Activated naive CD8-positive, alpha-beta T cell treated with anti-CD3 and anti-CD28 coated beads, Interleukin-2, amount 50 U/mL, for 16 hours (primary cell): ENCODE measurements at places on chromosomes 7 and 10.

DNA sequence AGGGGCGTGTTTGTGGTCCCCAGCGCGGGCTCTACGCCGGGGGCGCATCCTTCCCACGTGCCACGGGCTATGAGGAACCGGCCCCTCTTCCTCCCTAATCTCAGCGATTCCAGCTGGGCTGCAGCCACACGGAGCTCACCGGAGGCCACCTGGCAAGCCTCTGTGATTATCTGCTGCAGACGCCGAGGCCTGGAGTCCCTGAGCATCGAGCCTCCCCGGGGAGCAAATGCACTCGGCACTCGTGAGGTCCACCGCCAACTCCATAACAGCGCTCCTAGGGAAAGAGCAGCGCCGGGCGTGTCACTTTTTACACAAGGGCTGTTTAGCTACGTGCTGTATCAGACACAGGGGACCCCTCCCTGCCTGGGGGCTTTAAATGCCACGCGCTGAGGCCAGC is 101.2 kb downstream of the DYNC2I1 start:
- DNase-seq: no peak

- DNase-seq: no peak
These were observed 29.2 kb downstream of the COA1 start for GRCh38 chr7:43700059-43700501.

DNA sequence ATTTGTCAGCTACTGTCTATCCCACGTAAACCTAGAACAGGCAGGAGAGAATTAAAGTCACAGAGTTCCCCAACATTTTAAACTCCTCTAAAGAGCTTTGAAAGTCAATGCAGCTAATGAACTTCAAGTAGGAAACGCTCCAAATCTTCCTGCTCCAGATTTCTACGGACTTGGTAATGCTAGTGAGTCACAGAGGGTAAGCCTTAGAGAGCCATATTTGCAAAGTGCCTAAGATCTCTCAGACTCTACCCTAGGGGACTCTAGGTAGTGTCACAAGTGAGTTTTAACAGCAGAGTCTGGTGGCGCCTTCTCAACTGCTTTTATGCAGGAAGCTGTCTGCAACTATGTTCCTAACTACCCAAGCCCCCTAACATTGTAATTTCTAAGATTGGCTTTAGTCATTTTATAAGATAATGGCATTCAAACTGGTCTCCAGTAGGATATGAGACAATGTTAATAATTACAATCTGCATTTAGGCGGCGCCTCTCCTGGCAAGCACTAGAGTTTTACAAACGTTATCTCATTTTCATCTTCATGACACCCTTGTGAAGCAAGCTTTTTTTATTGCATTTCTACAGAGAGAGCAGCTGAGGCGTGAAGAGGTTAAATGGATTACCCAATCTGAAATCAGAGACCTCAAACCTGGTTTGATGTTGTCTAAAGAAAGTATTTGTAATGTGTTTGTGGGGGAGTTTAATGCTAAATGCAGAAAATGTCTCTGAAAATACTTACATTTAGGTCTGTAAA is 22.0 kb upstream of the FZD1 start:
- DNase-seq: no peak

DNA sequence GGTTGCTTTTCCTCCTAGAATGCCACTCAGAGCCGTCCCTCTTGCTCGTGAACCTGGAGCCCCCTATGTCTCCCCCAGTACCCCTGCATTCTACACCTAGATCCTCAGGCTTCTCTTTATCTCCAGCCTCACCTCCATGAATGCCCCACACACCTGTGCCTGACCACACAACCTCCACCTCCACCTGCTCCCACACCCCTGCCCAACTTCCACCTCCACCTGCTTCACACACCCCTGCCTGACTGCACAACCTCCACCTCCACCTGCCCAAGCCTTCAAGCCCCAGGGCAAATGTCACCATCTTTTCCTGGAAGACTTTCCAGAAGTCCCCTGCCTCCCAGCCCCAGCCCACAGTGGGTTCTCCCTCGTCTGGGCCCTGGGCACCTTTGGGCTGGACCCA is 6.9 kb upstream of the LFNG start:
- no peak for DNase-seq

DNA sequence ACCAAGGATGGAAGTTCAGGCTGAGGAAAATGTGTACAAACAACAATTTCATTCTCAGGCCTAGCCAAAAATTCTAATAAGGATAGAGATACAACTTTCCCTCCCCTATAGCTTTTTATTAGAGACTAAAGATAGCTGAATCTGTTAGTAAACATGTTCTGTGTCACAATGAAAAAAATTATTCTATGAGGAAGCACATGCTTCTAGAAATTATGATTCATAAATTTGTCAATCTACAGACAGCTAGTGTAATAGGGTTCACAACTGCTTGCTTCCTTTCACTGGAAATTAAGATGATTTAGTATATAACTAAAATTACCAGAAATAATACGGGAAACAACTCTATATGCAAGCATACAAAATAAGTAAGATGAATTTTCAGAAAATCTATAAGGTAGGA is 56.6 kb downstream of the CCDC3 start:
- DNase-seq: no peak

DNA sequence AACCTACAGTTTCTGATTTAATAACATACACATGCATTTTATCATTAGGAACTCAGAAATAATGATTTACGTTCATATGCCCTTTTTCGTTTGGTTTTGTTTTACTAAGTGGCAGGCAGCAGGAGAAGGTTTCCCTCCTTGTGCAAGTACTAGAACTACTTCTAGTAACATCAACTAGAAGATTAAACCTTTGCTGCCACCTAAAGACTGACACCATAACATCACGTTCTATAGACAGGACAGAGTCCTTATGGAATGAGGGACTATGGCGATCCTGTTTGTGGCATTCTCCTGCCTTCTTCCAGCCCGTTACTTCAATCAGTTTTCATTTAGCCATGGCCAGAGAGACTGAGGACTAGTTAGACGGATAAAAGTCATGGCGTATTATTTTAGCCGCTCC is 53.2 kb downstream of the GAD2 start:
- no peak for DNase-seq

DNA sequence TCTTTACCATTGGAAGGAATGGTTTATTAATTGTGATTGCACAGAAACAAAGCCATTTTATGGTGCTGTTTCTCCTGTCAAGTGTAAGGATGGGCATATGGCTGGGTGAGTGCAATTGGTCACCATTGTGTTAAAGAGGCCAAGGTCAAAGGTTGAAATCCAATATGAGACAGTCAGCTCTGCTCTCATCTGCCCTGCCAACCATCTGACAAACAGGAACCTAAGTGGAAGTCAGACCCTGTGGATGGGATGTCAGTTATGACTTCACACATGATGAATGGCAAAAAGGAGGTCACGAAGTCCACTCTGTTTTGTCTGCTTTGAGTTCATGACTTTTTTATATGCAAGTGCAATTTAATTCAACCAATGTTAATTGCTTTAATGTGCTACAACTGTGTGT is 172.7 kb upstream of the TMEM229A start:
- no peak for DNase-seq

GRCh38 chr7:141072548-141073172 is 1.2 kb upstream of the TMEM178B start:
- DNase-seq: no peak
